ENCODE measurements at places on chromosomes 16 and 17. TPM values are rescaled to one million over a fixed set of nuclear protein-coding genes. Genes with fewer than 3 reads are reported as not detected.

- no peak for DNase-seq
Observed at GRCh38 chr16:24085666-24086065, 170.5 kb upstream of the CACNG3 start.

DNA sequence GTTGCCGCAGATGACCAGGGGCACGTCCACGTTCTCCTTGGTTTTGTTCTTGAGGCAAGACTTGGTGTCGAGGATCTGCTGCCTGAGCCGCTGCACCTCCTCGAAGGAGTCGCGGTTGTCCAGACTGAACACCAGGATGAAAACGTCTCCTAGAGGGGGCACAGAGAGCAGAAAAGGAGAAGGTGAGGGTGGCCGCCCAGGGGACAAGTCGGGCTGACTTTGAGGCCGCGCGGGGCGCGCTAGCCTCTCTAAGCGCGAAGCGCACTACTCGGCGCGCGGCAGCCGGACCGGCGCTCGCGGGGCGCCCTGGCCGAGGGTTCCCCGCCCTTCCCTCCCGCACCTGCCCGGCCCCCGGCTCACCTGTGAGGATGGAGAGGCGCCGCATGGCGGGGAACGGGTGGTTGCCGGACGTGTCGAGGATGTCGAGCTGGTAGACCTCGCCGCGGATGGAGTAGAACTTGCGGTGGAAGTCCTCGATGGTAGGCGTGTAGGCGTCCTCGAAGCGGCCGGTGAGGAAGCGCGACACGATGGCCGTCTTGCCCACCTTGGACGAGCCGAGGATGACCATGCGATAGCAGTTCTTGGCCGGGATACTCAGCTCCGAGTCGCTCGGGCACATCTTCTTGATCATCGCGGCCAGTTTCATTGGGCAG, 533 bp downstream of the RASD1 start:
- DNase-seq: no peak

DNA sequence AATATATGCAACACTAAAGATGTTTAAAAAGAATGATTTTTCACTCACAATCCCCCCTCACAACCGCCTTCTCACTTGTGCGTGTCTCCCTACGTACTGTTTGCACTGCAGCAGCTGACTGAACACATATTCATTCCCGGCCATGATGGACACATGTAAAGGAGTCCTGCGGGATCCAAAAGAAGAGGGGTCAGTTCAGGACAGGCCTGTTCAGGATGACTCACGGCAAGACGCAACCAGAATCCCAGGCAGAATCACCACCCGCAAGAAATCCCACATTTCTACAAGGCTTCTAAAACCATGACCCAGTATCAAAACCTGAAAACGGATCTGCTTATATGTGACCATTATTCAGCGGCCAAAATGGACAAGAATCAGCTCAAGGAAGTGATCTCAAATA, 52.3 kb downstream of the CYB5D2 start:
- DNase-seq: no peak

SLC12A3 gene
- not detected for total RNA-seq

GRCh38 chr17:29140631-29141513, 39.3 kb downstream of the MYO18A start:
- peak; percentile 58 for DNase-seq

KRT27 gene
- not detected for total RNA-seq

- DNase-seq: no peak
Observed at GRCh38 chr16:7546948-7547347, 214.3 kb downstream of the RBFOX1 start.

- no peak for DNase-seq
Observed at GRCh38 chr16:76653390-76654026, 376.3 kb downstream of the CNTNAP4 start.

DNAH9 gene
- 0.91 TPM for total RNA-seq

DNA sequence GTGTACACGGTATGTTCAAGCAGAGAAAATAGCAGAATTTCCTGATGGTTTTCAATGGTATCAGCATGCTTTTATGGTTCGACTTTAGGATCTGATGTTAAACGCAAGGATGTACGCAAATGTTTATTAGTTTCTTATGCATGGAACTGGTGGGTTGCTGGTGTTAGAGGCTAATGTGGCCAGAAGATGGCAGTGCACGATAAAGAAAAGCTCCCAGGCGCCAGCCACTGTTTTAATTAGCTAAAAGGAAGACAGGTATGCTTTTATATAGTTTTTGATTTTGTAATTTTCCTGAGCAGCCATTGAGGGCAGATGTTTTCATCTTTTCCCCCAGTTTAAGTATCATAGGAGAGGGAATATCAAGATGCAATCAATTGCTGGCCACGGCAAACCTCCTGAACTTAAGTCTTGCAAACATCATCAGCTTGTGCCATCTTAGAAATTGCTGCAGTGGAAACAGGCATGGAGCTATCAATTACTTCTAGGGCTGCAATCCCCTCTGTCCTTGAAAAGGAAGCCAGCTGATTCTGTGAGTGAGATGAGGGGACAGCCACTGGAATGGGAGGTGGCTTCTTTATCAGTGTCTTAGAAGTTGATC, 648.5 kb upstream of the RBFOX1 start:
- no peak for DNase-seq

FOXF1 gene
- 0.24 TPM for total RNA-seq
